ENCODE measurements at places on chromosomes 11 and 22. TPM values are rescaled to one million over a fixed set of nuclear protein-coding genes. Genes with fewer than 3 reads are reported as not detected.

The PKDREJ gene
- not detected for polyA plus RNA-seq

DNA sequence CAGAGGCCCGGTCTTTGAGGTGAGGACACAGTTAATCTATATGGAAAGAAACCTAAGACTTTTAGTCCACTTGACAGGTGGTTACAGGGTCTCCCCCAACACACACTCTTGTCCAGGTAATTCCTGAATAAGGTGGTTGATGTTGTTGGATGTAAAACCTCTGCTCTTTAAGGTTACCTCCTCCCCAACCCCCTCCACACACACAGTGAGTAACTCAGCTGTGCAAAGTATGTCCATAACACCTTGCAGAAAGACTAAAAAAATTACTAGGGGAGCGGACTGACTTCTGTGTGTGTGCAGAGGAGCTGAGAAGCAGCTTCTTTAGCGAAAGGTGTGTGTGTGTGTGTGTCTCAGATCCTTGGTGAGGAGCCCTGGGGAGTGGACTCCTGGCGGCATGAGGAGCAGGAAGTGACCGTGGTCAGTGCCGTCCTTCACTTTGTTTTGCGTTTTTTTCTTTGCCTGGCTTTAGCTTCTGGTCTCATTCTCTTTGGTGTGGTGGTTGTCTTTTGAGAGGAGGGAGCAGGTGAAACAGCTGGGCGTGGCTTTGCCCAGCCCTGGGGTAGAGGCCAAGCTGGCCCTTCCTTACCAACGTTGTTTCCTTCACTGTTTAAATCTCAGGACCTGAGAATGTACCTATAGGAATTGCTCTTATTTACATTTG lies 1.7 kb downstream of the ZBED4 start:
- DNase-seq, result no peak

The MRGPRE gene
- not detected for polyA plus RNA-seq

The PLEKHB1 gene
- polyA plus RNA-seq, result 5.7 TPM

The P2RY2 gene
- 0.13 TPM for polyA plus RNA-seq

- no peak for DNase-seq
Observed at GRCh38 chr11:118081241-118081958, 4.5 kb downstream of the TMPRSS4 start.

The KRTAP5-9 gene
- 0.95 TPM for polyA plus RNA-seq

The ASPHD2 gene
- 9.7 TPM for polyA plus RNA-seq

DNA sequence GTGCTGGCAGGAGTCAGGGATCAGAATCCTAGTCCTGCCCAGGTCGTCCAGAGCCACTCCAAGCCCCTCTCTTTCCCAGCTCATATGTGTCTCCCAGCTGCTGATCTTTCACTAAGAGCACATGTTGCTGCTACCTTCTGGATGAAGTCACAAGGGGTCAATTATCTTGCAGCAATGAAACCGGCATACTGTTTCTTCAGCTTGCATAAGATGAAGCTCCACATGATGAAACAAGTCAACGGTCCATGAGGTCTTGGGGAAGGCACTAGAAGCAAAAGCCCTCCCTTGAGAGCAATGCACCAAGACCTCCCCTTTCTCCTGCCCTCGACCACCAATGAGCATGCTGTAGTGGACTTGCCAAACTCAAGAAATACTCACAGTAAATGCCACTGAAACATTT lies 148.9 kb downstream of the TENM4 start:
- no peak for DNase-seq

DNA sequence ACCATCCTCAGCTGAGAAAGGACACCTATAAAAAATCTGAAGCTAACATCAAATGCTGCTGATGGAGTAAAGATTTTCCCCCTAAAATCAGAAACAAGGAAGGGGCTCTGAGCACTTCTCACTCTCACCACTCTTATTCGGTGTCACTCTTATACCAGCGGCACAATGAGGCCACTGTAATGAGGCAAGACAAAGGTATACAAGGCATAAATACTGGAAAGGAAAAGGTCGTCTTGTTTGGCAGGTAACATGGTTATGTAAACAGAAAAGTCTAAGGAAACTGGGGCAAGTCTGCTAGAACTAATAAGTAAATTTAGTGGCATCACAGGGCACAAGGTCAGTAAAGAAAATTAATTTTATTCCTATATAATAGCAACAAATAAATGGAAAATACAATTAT lies 8.1 kb upstream of the MOB2 start:
- DNase-seq, result no peak

- DNase-seq, result peak; percentile 78
Observed at GRCh38 chr11:67120881-67121710, 2.0 kb downstream of the KDM2A start.

DNA sequence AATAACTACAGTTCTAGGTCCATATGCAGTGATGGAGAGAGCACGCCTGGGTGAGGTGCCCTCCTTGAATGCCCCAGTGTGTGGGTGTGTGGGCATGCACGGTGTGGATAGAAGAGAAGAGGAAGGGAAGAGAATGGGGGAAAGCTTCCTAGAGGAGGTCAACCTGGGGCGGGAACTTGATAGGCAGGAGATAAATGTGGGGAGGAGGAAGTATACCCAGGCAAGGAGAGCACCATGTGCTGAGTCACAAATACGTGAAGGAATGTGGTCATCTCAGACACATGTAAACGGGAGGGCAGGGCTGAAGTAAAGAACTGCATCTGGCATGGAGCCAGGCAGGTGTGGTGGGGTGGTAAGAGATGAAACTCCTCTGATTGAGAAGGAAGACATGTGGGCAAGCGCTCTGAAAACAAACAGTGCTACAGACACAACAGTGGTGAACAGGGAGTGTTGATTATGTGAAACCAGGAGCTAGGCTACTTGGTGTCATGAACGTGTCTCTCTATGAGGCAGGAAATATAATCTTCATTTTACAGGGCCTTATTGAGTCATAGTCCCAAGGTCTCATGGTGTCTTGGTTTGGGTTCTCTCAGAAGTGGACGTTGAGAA lies 61.5 kb upstream of the EED start:
- no peak for DNase-seq

DNA sequence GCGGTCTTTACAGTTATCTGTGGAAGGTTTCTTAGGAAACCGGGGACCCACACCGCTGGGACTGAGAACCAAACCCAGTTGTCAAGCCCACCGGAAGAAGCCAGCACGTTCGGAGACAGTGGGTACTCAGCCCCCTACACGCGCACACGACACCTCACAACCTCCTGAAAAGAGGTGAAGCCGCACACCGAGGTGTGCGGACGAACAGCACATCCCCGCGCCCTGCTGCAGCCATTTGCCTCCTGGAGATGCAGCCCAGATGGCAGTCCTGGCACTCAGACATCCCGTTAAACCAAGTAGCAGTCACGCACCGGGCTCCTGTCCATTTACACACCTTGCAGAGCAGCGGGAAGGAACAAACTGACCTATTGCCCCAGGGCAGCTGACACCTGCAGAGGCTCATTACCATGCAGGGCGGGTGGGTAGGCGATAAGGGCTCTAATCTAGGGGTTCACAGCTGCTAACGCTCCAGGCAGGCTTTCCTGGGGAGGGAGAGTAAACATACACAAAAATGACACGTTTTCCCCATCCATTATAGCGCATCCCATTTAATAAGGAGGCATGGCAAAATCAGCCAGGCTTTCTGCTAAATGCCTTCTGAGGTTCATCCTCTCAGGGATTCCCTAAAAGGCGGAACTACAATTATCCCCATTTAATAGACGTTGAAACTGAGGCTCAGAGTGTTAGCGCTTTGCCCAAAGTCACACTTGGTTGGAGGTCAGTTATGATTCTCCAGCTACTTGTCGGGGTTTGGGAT lies 864 bp upstream of the EHBP1L1 start:
- peak; percentile 74 for DNase-seq

DNA sequence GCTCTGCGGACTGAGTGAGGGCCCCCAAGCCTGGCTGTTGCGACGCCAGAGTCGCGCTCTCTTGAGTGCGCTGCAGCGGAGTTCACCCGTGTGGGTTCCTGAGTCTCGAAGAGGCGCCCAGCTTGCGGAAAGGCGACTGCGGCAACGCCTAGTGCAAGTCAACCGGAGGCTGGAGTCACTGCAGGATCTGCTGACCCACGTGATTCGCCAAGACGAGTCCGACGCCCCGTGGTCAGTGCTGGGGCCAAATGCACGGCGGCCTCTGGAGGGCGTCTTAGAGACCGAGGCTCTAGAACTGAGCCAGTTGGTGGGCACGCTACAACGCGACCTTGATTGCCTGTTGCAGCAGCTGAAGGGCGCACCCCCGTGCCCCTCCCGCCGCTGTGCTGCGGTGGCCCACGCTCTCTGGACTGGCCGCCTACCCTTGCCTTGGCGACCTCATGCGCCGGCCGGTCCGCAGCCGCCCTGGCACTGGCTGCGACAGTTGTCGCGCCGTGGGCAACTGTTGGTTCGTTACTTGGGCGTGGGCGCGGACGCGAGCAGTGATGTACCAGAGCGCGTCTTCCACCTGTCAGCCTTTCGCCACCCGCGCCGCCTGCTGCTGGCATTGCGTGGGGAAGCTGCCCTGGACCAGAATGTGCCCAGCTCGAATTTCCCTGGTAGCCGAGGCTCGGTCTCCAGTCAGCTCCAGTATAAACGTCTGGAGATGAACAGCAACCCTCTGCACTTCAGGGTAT lies 32.6 kb downstream of the RRP8 start:
- DNase-seq, result no peak

- no peak for DNase-seq
Observed at GRCh38 chr11:107751082-107751481, 39.2 kb upstream of the SLN start.

GRCh38 chr11:65432686-65433582 lies 10.3 kb downstream of the NEAT1 start:
- DNase-seq, result peak; percentile 75

GRCh38 chr11:58958500-58958899 lies 19.2 kb downstream of the GLYATL1 start:
- peak; percentile 80 for DNase-seq

DNA sequence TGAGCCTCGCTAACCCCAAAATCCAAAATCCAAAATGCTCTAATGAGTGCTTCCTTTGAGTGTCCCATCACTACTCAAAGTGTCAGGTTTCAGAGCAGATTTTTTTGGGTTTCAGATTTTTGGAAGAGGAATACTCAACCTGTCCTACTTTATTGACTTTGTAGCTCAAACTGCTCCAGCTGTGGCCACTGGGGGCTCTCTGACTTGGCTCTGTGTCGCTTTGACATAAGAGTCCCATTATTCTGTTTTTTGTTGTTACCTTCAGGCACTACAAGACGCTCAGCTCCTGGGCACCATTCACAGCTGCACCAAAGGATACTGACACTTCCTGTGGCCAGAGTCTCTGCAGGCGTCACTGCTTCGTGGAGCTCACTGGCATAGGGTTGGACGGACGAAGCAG lies 41.1 kb downstream of the PHF21B start:
- no peak for DNase-seq

The OR52K2 gene
- not detected for polyA plus RNA-seq

DNA sequence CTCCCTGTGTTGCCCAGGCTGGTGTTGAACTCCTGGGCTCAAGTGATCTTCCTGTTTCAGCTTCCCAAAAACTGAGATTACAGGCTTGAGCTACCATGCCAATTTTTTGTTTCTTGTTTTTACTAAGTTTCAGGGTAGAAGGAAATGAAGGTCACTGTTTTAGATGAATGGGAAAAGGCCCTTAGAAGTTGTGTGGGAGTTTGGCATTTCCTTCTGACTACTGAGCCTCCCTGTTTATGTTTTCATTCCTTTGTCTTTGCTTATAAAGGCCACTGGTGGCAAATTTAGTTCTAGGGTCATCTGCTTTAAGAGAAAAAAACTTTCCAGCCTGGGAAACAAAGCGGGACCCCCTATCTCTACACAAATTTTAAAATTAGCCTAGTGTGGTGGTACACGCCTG lies 22.1 kb downstream of the SRPRA start:
- no peak for DNase-seq

The WBP2NL gene
- polyA plus RNA-seq, result 1.6 TPM

The DERL3 gene
- 98.8 TPM for polyA plus RNA-seq

- DNase-seq, result no peak
Observed at GRCh38 chr11:120129570-120129969, 8.3 kb downstream of the TRIM29 start.
